ENCODE measurements at places on chromosomes 11 and 22.
A peak's percentile ranks its signal among the peaks of the same experiment; 100 is the strongest.

DNA sequence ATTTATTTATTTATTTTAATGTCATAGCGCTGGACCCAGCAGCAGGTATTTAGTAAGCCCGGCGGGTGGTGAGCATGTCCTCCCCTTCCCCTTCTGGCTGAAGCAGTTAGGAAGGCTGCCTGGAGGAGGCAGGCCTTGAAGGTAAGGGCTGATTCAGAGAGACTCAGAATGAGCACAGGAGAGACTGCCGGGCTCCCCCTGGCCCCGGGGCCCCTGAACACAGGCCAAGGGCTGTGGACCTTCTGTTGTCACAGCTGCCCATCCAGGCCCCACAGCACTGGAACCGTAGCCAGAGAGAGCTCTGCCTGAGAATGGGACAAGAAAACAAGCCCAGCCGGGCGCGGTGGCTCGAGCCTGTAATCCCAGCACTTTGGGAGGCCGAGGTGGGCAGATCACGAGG, 52.8 kb downstream of the KCNJ4 start:
- no peak for DNase-seq

DNA sequence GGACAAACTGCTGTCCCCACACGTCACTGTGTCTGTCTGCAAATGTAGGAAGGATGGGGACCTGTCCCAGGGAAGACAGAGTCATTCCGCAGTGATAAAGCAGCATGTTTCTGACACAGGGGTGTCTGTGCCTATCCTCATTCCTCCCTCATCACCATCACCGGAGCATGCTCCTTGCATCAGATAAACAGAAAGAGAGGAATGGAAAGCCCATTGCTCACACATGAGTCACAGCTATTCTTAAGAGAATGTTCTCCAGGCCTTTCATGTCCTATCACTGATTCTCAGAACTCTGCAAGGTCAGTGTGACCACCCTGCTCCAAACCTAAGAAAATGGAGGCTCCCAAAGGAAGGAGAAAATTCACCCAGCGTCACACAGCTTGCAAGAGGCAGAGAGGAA, 38.9 kb downstream of the ZNF195 start:
- peak; percentile 90 for DNase-seq

DNA sequence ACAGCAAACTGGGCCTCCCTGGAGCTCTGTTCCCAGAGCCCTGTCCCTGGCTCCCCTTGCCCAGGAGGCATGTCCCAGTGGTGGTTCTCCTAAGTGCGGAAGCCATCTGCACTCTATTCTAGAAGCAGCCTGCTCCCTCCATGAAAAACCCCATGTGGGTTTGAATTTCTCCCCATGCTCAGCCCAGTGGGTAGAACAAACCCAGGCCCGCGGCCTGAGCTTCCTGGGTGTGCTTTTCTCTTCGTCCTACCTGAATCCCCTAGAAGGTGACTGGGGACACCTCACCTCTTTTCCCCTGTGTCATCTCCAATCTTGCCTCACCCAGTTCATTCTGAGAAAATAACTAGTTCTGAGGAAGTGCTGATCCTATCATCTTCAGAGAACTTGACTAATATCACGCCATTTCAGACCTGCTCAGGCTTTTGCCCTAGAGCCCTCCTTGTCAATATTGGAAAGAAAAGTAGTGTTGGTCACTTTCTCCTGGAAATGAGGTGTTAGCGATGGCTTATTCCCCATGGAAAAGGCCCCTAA, 15.9 kb downstream of the IL10RA start:
- no peak for DNase-seq

- DNase-seq: no peak
Measured at GRCh38 chr11:16434036-16434435, 77.7 kb upstream of the SOX6 start.

GRCh38 chr22:30668386-30668710, 673 bp upstream of the DUSP18 start:
- no peak for DNase-seq

GRCh38 chr22:49268924-49269323, 558.7 kb downstream of the BRD1 start:
- DNase-seq: no peak

DNA sequence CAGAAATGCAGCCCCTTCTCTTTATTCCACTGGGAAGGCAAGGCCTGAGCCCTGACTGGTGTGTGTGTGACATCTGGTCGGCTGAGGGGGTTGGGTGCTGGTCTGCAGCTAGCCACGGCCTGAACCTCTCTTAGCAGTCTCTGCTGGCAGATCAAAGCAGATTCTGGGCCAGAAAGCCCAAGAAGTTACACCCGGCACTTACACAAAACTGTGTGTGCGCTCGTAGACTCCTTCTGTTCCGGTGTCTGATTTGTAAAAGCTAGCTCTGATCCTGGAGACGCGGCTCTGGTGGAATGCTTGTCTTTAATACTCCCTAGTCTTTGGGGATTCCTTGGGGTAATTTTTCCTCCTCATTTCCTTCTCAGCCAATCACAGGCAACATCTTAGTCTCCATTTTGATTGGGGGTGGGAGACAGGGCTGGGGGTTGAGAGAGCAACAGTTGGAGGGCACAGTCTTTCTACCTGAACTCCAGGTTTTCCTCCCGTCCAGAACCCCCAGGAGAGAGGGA, 5.5 kb downstream of the PKNOX2 start:
- no peak for DNase-seq

DNA sequence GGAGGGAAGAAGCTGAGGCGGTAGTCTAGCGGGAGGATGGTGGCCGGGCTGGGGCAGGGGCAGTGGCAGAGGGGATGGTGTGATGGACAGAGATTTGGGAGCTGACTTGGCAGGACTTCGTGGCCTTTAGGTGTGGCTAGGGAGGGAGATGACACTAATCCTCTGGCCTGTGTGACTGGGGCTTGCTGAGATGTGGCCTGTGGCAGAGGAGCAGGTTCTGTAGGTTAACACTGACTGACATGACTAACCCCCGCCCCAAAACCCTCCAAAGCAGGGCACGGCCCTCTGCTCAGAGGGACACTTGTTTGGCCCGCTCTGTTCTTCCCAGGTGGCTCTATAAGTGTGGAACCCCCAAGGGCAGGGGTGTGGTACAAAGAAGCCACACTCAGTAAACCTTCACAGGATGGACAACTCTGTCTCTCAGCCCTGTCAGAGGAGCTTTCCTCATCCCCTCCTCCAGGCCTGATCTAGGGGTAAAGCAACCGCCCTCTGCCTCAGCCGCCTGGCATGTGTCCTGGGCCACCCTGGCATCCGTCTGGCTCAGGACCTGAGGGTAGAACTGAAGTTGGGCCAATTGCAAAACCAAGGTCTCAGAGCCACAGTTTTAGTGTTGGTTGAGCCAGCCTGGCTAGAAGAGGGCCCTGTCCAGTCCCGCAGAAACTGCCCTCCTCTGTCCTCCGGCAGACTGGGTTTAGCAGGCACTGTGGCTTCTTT, 15.6 kb downstream of the TOM1 start:
- no peak for DNase-seq

- peak; percentile 11 for DNase-seq
Measured at GRCh38 chr22:43110927-43111623, 525 bp downstream of the BIK start.

DNA sequence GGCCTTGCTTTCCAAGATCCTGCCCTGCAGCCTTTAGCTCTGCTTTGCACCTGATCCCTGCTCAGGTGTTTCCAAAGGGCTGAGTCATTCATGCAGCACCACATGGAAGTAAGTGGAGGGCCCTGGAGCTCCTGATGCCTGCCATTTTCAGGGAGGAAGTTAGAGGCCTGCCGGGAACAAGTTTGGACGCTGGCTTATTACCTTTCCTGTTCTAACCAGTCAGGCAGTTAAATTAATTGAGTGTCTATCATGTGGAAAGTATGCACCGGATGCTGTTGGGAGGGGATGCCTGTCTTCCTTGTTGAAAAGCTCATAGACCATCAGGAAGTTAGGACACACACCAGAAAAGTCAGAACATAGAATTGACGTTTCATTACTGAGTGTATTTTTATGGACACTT, 73.7 kb upstream of the PLET1 start:
- DNase-seq: no peak

DNA sequence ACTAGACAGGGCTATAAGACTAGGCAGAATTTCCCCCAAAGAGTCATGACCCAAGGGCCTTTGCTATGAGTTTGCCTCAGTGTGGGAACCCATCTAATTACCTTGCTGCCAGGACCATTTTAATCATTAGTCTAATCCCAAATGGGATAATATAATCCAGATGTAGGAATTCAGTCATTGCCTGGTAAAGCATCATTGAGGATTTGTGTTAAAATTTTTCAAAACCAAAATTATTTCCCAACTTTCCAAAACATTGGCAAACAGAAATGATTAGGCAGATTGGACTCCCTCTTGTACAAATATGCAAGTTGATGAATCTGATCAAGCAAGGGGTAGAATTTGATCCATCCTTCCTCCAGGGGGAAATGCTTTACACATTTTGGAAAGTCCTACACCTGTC, 16.2 kb upstream of the MMP13 start:
- DNase-seq: peak; percentile 61

- no peak for DNase-seq
Measured at GRCh38 chr22:43631201-43631600, 180.9 kb downstream of the EFCAB6 start.

DNA sequence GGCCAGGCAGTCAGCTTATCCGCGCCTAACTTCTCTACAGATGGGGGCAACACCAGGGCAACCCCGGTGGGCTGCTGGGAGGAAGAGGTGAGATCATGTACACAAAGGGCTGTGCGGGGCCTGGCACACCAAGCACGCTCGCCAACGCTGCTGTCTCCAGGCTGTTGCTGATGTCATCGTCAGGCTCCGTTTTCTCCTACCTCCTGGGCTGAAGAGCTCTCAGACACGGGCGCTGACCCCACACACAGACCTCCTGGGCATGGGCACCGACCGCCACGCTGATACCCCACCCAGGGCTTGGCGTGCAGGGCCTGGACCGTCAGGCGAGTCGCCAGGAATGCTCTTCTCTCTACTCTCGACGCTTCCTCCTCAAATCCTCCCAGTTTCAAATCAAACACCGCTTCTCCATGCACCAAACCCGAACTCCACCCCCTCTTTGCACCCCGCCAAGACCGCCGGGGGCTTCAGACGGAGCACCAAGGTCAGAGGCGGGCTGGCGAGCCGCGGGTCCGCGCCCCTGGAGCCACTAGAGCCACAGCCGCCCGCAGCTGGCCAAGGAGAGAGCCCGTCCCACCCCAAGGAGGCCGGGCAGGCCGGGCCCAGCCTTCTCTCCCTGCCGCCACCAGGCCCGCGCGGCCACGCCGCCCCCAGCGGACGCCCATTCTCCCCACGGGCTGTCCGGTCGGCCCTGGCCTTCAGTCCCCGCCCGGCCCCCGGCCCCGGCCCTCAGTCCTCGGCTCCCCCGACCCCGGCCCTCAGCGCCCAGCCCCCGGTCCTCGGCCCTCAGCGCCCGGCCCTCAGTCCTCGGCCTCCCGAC, 772 bp downstream of the SBF1 start:
- DNase-seq: peak; percentile 90

DNA sequence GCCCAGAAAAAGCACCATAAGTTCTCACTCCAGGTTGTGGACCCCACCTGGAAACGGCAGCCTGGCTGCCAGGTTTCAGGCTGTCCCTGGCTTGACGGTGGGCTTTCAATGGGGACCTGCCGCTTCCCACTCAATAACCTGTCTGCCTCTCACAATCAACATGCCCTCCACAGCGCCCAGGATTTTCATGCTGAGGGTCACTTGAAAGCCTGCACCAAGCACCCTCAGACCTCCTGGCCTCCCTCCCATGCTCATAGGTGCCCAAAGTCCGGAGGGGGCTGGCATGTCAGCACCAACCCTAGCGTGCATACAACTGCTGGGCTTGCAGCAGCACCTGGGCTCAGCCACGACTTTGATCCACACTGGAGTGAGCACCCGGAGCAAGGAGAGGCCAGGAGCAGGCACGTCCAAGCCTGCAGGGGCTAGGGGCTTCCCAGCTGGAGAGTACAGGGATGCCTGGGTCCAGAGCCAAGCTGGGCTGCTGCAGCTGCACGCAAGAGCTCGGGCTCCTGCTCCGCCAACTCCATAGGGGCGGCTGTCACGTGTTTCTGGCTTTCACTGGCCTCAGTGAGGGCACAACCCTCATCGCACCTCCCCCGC, 1214.3 kb upstream of the RAG2 start:
- DNase-seq: no peak

DNA sequence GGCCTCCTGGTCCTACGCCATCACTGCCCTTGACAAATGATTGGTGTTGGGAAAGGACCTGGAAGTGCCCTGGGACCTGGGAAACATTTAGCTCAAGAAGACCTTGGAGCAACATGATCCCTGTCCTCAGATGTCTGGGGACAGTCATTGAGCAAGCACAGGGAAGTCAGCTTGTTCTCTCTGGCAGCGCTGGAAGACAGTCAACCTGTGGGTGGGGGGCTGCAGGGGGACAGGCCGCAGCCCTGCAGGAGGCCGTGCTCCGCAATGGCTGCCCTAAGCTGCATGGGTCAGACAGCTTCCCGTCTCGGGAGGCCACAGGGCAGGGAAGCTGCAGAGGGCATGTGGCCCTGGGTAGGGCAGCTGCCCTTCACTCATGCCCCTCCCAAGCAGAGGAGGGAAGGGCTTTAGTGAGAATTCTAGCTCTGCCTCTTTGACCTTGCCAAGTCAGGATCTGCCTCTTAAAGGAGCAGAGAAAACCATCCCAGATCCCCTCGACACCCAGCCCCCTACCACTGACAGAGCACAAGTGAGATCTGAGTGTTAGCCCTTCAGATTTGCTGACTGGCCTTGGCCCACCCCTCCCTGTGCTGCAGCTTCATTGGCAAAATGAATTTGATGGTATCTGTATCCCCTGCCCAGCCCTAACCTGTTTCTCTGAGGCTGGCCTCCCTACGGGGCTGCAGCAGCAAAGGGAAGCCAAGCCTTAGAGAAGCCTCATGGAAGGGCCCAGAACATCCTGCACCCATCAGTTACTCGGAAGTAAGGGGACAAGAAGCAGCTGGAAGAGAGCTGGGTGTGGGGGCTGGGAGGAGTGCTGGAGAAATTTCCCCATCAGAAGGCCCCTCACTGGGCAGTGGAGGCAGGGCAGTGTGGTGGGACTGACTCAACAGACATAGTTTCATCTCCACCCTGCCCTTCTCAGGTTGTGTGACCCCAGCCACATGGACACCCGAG, 6.2 kb upstream of the SREBF2 start:
- no peak for DNase-seq

DNA sequence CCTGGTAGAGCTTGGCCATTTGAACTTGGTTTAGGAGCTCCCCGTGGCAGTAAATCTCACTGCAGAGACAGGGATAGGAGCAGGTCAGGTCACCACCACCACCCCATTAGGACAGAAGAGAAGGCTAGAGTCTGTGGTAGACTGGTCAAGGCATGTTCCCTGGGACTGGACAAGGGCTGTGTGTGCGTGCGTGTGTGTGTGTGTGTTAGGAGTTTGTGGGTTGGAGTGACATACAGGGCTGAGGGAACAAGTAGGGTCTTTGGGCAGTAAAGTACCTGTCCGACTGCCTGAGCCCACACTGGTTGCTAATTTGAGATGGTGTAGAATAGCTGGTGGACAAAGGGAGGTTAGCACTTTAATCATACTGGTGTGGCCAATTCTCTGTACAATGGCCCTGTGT, 16.1 kb downstream of the TREH start:
- no peak for DNase-seq

All from GM23248 (cell line).